ENCODE measurements at places on chromosomes 4 and X.

GRCh38 chr4:84878090-84878489 is 88.4 kb downstream of the WDFY3 start:
- no peak for DNase-seq

- no peak for DNase-seq
Measured at GRCh38 chr4:22897520-22898108, 204.9 kb downstream of the GBA3 start.

DNA sequence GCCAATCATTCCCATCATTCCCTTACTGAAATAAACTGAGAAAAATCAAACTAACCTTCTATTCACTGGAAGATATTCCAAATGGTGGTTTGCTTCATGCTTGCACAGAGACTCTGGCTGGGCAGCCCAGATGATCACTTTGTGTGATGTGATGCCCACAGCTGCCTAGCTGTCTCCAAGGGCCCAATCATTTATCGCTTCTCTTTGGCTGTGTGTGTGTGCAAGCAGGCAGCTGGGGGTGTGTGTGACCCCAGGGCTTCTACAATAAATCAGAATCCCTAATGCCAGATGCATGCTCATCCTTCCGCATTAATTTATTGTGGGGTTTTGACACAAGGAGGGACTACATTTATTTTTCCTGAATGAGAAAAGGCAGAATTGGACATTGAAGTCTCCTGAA is 140.1 kb upstream of the NDP start:
- DNase-seq: no peak

GRCh38 chr4:168710353-168710946 is 213.6 kb downstream of the PALLD start:
- no peak for DNase-seq

DNA sequence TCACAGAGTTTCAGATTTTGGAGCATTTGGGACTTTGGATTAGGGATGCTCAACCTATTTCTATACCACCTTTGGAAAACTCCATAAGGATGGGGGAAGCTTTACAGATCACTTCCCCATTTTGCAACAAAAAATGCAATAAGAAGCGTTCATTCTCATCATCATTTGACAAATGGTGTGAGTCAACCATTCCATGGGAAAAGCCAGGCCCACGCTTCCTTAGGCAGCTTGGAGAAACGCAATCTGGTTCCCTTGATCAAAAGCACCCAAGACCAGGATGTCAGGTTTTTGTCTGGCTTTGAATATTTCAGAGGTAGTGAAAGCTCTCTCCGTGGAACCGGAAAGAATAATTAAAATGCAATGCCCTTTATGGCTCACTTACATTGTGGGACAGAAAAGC is 79.3 kb upstream of the C4orf50 start:
- DNase-seq: no peak

GRCh38 chr4:119543187-119543586 is 85.4 kb downstream of the PDE5A start:
- no peak for DNase-seq

DNA sequence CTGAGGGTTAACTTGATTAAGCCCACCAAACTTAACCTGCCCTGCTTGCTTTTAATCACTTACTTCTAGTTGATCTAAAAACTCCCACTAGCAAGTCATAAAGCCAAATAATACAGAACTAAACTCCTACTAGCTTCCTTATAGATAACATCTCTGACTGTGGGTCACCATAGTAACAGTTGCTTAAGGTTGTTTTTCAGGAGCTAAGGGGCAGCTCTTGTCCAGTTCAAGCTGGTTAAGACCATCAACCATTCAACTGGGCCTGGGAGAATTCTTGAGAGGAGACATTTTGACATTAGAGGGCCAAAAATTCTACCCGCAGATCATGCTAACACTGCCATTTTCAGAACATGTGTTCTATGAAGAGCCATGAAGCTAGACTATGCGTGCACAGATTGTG is 67.0 kb downstream of the UCHL1 start:
- no peak for DNase-seq

GRCh38 chrX:18390941-18391538 is 34.4 kb upstream of the CDKL5 start:
- peak; percentile 39 for DNase-seq

- no peak for DNase-seq
Measured at GRCh38 chr4:104413487-104413886, 81.2 kb downstream of the CXXC4 start.

DNA sequence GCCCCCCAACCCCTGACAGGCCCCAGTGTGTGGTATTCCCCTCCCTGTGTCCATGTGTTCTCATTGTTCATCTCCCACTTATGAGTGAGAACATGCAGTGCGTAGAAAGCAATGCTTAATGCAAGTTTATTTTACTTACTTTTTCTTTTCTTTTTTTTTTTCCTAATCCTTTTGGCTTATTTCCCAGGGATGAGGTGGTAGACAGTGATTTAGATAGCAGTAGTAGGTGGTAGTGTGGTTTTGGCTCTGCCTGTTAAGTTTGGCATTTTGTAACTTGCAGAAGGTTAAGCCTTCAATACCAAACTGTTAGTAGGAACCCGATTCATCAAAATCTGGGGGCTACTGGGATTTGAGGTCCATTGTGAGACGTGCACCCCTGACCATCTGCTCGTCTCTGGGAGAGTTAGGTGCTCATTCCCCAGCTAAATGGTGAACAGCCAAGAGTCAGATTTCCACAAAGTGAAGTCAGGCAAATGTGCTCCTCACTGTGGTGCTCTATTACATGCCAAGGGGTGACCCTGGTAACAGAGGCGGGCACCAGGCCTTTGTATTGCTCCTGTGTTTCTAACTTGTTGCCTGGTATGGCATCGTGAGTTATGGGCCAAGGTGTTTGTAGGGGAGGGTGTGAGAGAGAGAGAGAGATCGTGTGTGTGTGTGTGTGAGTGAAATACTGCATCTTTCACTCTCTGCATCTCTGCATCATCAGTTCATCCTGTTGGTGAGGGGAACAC is 70.3 kb downstream of the PHOX2B start:
- DNase-seq: no peak

DNA sequence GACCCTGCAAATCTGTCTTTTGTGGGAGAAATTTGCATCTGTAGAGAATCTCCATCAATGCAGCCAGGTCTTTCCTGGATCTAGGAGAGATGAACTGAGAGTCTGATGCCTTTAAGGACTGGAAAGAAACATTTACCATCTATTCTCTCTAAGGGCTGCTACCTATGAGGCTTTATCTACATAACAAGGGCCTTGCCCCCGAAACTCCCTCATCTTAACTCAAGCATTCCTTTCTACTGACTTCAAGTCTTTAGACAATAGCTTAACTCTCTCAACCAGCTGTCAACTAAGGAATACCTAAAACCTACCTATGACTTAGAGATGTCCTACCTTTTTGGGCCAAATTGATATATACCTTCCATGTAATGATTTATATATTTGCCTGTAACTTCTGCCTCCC is 32.1 kb downstream of the MAGEB17 start:
- no peak for DNase-seq
